Activated naive CD4-positive, alpha-beta T cell treated with anti-CD3 and anti-CD28 coated beads for 36 hours (primary cell): ENCODE measurements at places on chromosomes 4 and X. TPM values are rescaled to one million over a fixed set of nuclear protein-coding genes. Genes with fewer than 3 reads are reported as not detected.
A peak's percentile ranks its signal among the peaks of the same experiment; 100 is the strongest.

The NUDT11 gene
- 1.5 TPM for total RNA-seq

The BTK gene
- 0.38 TPM for total RNA-seq

The JAKMIP1 gene
- 0.27 TPM for total RNA-seq

The DGKK gene
- not detected for total RNA-seq

The TMPRSS11B gene
- total RNA-seq = not detected

The DRP2 gene
- 0.47 TPM for total RNA-seq

The PRPS1 gene
- 195 TPM for total RNA-seq

The IGFBP7 gene
- not detected for total RNA-seq

The C4orf36 gene
- total RNA-seq = 0.44 TPM

The CXCL5 gene
- not detected for total RNA-seq

The PAGE5 gene
- total RNA-seq = 0.47 TPM

- DNase-seq = no peak
These were observed 75.7 kb downstream of the CPEB2 start for GRCh38 chr4:15077969-15078368.

DNA sequence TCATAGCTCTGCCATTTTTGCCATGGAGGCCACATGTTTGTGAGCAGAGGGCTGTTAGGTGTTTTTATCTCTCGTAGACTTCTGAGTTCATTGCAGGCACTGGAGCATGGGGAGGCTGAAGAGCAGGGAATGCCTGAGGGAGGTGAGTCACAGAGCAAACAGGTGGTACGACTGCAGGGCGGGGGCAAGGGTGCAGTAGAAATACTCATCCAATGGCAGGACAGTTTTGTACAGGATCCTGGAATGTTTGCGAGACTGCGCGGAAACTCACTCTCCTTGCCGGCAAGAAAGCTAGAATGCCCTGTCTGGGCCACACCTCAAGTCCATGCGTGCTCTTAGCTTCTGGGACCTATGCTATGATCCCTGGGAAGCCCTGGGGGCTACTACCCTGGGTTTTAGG is 20.0 kb upstream of the VCX2 start:
- DNase-seq = no peak

DNA sequence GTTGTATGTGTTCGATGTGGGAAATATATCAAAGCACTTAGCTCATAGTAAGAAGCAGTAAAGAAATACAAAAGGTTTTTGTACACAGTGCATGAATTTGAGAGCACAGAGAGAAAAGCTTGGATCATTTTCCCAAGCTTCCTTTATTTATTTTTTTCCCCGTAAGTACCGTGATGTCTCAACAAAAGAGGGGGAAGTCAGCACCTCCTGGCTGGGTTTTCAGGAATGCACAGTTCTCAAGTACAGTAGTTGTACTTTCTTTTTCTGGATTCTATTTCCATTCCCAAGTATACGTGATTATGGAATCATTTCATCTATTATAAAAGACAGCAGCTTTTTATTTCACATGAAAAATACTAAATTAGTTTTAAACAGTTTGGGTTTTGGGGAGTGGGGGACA is 171.5 kb upstream of the EDNRA start:
- DNase-seq = no peak

DNA sequence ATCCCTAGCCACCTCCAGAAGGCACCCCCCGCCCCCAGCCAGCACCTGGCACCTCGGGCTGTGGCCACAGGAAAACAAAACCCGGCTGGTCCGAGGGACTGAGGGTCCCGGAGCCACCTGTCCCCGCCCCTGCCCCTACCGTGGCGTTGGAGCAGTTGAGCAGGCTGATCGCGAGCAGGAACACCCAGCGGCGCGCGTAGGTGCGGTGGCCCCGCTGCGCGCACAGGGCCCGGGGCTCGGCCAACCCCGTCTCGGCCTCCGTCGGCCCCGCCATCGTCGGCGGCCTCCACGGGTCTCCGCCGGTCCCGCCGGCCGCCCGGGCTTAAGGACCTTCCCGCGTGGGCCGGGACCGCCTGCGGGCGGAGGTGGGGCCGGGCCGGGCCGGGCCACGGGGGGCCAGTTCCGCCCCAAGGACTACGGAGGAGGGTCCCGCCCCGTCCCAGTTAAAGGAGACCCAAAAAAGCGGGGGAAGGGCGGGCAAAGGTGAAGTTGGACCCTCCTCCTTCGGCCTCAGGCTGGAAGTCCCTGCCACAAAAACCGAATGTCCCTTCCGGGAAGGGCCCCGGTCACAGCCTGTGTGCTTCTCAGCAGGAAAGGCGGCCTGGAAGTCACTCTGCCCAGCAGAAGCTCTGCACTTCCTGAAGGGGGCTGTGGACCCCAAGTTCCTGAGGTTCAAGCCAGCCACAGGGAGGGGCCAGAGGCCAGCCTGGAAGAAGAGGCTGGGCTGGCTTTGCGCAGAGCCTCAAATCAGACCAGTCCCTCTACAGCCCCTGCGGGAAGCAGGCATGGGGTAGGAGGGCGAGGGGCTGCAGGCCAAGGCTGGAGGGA is at the start of gene SLC49A3:
TSS of gene SLC49A3 (minus strand) at position 298 of the 828 bp plus-strand sequence. CDS start at position 274, 24 bp downstream.
- no peak for DNase-seq

DNA sequence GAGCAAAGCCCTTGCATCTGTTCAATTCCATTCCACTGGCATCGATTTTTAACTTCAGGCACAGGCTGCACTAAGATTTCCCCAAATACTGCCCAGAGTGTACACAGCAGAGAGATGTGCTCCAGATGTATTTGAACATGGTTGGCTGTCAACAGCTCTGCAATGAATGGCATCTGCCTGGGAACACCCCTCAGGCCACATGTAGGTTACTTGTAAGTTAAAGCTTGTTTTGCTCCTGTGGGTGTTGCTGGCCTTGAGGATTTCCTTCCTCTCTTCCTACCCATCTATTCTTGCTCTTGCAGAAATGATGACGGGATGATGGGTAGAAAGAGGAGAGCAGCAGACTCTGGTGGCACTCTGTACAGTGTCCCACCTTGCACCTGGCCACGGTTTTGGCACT is 69.3 kb upstream of the HELT start:
- no peak for DNase-seq

GRCh38 chr4:122503214-122503613 is 46.7 kb upstream of the IL2 start:
- peak; percentile 35 for DNase-seq

- no peak for DNase-seq
These were observed 203.4 kb downstream of the ANKRD50 start for GRCh38 chr4:124509151-124509550.

DNA sequence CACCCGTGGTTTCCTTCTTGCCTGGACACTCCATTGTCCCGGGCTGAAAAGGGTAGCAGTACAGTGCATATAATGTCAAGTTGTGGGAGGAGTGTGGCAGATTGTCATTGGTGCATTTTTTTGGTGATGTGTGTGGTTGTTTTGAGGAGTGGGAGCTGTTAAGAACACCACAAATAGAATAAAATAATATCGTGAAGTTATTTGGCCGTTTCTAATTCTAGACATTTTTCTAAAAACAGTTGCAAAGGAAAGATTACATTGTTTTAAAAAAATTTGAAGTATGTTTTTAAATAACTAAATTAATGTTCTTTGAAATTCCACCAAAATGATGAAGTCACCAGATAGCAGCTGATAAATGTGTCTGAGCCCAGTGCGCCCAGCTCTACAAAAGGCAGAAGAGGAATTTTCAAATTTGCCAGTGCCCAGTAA is 1.3 kb downstream of the PKD2 start:
- no peak for DNase-seq

DNA sequence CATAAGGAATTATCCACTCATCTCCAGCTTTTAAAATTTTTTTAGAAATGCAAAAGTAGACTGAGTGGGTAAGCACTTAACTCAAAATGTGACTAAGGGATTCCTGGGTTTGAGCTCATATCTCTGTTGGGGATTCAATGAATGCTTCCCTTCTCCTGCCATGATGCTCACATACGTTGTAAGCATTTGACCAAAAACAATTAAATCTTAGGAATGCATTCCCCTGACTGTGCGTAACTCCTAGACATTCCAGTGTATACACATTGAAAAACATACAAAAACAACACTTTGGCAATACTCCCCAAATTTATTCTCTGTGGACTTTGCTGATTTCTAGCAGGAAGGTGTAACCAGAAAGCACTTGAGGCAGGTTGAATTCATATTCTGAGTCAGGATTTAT is 29.8 kb downstream of the SPANXA2 start:
- no peak for DNase-seq

DNA sequence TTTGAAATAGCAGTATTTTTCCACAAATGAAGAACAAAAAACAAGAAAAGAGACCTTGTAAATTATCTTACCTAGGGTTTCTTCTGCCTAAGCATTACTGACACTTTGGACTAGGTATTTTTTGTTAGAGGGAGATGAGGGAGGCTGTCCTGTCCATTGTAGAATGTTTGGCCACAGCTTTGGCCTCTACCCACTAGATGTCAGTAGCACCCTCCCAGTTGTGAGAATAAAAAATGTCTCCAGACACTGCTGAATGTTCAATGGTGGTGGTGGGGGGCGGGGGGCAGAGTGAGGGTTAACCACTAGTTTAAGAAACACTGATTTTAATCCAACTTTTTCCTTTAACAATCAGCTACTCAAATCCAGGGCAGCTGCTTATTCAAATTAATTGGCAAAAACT is 25.8 kb downstream of the OTUD4 start:
- DNase-seq = no peak

DNA sequence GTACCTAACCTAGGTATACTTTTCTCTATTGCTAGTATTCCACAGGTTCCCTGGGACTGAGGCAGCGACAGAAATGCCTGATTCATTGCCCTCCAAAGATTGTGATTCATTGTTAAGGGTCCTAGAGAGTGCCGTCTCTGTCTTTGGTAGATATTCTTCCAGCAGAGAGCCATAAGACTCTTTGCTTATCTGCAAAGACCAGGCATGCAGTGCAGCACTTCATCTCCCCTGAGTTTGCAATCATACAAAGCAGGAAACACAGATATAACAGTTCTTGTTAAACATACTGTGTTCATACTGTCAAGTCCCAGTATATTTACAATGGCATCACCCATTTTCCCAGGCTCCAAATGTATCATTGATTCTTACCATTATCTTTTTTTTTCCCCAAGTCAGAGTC is 47.7 kb downstream of the KLF8 start:
- no peak for DNase-seq

DNA sequence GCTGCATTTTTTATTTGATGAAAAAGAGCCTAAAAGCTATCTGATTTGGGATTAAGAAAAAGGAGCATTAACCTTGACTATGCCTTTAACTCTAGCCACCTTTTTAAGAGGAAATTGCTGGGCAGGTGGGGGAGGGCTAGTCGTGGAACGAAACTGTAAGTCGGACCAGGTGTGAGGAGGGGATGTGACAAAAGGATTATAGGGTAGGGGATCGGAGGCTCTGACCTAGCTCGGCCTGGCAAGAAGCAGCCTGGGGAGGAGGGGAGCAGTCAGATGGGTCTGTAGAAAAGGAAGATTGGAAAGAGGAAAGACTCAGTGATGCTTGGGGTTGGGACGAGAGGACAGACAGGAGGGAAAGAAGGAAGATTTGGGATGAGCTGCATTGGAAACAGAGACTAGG is 21.1 kb upstream of the SPCS3 start:
- DNase-seq = no peak

DNA sequence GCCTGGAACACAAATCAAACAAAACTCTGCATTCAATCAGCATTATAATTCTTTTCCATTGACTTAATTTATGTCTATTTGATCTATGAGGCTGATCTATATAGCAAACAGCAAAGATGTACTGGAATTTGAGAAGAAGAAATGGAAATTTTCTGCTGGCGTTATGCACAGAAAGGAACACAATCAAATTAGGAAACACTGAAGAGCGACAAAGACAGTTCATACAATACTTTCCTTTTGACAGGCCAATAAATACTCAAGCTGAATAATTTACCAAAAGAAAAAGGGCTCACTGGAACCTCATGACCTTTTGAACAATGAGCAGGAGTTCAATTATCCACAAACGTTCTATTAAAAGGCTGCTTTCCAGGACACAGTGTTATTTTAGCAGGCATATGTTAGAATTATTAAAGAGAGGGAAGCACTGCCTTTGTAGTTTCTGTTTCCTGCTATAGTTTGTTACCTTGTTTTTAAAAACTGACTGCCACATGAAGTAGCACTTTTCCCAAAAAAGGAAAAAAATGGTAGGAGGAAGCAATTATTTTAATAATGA is 8.1 kb downstream of the PDHA2 start:
- no peak for DNase-seq

DNA sequence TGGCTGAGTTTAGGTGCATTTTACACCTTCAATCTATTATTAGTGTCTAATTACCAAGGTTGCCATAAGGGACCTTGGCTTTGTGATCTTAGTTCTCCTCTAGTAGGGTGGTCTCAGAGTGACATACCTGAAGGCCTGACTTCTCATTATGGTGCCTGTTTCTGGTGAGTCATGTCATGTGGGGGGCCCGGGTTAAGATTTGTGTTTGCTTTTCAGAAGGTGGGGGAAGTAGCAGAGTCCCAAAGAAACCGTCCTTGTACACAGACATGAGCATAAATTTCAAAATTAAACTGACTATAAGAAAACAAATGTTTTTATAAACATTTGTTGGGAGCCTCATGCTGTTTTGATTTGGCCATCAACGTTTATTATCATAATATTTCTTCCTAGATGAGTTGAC is 74.5 kb downstream of the HHIP start:
- DNase-seq = no peak

DNA sequence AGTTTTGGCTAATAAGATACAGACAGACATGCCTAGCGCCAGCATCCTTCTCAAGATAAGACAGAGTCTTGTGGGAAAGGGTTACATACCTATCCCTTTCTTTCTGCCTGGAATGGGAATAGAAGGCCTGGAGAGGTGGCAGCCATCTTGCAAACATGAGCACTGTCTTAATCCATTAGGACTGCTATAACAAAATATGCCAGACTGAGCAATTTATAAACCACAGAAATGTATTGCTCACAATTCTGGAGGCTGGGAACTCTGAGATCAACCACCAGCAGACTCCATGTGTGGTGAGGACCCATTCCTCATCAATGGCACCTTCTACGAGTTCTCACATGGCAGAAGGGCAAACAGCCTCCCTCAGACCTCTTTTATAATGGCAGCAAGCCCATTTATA is 26.5 kb upstream of the NEIL3 start:
- no peak for DNase-seq

- no peak for DNase-seq
These were observed 96.4 kb downstream of the EMCN start for GRCh38 chr4:100421361-100421978.

DNA sequence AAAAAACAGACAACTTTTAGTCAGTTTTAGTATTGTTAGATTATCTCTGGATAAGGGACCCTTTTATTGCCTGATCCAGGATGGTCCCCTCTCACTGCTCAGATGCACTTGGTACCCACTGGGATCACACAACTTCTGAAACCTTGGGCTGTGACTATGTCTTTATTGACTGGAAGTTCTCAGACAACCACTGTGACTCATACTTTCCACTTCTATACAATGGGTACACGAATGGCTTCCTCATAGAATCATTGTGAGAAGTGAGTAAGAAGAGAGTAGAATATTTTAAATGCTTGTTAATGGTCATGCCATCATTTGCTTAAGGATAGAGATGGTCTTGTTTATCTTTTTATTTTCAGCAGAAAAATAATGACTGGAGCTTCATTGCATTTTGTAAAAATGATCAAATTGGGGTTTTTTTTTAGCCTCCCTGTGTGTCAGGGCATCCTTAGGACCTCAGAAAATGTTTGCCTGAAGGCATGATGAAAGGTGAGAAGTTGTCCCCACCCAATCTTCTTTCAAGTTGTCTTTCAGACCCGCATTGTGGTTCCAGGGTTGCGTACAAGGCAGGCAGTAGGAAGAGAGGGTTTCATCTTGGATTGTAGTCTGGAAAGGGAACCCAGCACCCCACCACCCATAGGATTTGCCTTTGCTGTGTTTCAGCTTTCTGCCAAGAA is 115.1 kb downstream of the CPEB2 start:
- peak; percentile 13 for DNase-seq

GRCh38 chrX:85666471-85666870 is 287.0 kb upstream of the POF1B start:
- DNase-seq = no peak
